KBM-7 (cell line): ENCODE measurements at places on chromosomes 13 and 19.
A peak's percentile ranks its signal among the peaks of the same experiment; 100 is the strongest.

GRCh38 chr13:72692884-72693514 is 34.4 kb downstream of the MZT1 start:
- no peak for DNase-seq

- DNase-seq, result peak; percentile 69
These were observed 9.4 kb downstream of the OCEL1 start for GRCh38 chr19:17235300-17235970.

DNA sequence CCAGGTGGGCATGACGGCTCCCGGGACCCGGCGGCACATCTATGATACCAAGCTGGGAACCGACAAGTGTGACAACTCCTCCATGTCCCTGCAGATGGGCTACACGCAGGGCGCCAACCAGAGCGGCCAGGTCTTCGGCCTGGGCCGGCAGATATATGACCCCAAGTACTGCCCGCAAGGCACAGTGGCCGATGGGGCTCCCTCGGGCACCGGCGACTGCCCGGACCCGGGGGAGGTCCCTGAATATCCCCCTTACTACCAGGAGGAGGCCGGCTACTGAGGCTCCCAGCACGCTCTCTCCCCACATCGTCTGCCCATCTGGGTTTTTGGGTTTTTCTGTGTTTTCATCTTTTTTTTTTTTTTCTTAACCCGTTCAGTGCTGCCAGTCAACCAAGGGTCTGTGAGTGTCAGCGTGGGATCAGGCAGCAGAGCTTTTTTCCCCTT is 2.3 kb upstream of the ABCA7 start:
- DNase-seq, result no peak

DNA sequence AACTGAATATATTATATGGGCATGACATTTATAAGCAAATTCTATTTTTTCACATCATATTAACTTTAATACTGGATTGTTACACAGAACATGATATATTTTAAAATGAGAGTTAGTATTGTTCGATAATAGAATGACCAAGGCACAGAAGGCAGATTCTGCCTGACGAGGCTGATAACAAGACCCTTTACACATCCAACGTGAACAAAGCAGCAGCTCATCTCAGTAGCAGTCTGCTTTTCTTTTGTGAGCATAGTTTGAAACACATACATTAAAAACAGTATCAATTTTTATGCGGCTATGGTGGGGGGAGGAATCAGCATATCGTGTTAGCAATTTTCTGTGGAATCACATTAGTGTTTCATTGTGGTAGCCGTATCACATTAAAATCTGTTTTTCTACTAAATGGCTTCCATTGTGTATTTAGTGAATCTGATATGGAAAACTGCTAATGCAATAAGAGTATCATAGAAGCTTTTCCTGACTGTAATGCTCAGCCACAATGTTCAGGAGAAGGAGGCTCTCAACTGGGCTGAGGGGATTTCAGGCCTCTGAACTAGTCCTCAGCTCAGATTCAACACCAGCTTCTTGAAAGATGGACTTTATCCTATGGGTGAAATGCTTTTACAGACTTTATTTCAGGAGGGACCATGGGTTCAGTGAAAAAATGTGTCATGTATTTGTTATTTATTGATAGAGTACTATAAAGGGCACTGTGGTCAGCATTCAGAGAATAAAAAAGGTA is 4.0 kb downstream of the SMAD9 start:
- DNase-seq, result no peak

GRCh38 chr19:40528078-40528477 is 48.6 kb upstream of the SHKBP1 start:
- no peak for DNase-seq

DNA sequence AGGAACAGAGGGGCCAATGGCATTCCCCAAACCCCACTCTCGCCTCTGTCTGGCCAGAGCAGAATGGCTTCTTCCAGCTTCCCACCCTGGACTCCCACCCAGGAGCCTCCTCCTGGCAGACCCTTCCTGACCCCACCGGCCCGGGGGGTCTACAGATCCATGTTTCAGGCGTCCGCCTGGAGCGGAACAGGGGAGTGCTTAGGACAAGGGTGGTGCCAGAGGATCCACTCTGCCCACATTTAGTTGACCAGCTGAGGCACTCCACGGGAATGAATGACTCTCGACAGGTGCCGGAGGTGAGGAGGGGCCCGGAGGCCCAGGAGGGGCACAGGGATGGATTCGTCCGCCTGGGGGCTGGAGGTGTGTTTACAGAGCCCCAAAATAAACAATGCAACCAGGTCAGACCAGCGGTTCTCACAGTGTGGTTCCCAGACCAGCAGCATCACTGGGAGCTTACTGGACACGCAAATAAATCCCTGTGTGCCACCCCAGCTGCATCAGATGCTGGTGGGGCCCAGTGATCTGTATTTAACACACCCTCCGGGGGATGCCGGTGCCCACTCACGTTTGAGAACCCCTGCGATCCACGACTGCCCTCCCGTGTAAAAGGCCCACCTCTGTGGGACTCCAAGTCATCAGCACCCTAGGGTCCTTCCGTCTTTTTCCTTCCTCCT is 15.1 kb upstream of the NCCRP1 start:
- DNase-seq, result no peak

- no peak for DNase-seq
These were observed 320.3 kb downstream of the SUCLA2 start for GRCh38 chr13:47680748-47681147.

DNA sequence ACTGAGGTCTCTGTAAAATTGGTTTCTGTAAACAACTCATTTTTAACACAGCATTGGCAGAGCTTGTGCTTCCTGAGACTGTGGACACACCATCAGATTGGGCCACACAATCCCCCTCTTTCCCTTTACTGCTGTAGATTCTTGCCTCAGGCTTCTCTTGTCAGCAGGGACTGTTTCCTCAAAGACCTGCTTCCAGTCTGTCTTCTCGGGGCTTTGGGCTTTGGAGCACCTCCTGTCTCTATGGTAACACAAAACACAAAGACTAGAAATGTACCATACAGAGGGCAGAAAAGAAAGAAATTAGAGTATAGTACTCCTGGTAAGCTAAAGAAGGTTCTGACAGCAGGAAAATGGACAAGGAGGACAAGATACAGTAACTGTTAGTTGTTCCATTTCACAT is 484.5 kb downstream of the DIAPH3 start:
- DNase-seq, result no peak

- DNase-seq, result peak; percentile 57
These were observed 313.1 kb upstream of the MAB21L1 start for GRCh38 chr13:35789335-35790165.

GRCh38 chr13:23509781-23510543 is 60.2 kb upstream of the TNFRSF19 start:
- DNase-seq, result no peak
